ENCODE measurements at places on chromosomes 7 and 10.

GRCh38 chr10:88389456-88389855 lies 193.7 kb downstream of the RNLS start:
- DNase-seq, result no peak

GRCh38 chr10:46293228-46293627 lies 6.4 kb downstream of the ANTXRL start:
- no peak for DNase-seq

DNA sequence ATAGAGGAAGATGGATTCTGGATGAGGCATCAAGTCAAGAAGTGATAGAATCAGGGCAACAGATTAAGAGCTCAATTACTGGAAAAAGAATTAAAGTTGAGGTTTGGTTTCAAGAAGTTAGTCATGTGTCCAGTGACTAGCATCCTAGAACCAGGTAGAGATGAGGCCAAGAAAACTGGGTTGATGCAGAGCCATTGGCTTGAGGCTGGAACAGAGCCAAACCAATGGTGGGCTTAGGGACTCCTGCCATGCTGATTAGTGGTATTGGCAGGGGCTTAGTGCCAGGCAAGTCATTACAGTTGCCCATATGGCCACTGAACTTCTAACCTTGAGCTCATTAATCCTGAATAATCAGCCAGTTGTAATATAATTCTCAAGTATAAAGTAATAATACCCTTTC lies 18.5 kb downstream of the ZNF277 start:
- DNase-seq, result no peak

DNA sequence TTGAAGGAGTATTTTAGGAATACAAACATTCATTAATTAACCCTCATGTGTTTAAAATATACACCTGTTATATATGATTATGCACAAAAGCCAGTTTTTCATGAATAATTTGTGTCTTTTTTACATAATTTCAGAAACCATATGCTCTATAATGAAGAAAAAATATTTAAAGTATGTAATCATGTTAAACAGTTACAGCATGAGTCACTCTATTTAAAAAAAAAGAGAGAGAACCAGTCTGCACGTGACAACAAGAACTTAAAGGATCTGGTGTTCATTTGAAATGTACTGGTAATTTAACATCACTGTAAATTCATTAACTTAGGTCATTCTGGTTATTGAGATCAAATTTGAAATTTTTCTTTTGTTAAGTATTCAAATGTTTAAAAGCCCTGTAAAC lies 228.5 kb downstream of the CACNB2 start:
- DNase-seq, result no peak

GRCh38 chr7:130144312-130145171 lies 60.7 kb downstream of the TMEM209 start:
- no peak for DNase-seq

GRCh38 chr7:148230296-148230695 lies 360.3 kb upstream of the C7orf33 start:
- no peak for DNase-seq

DNA sequence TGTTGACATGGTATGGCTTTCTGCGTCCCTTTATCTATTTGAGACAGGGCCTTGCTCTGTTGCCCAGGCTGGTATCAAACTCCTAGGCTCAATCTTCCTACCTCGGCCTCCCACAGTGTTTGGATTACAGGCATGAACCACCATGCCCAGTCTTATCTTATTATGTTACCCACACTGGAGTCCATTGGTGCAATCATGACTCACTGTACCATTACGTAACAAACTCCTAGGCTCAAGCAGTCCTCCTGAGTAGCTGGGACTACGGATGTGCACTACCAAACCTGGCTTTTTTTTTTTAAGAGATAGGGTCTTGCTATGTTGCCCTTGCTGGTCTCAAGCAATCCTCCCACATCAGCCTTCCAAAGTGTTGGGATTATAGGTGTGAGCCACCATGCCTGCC lies 66.7 kb downstream of the CCDC3 start:
- DNase-seq, result no peak

- no peak for DNase-seq
These were observed 33.0 kb upstream of the RNF32 start for GRCh38 chr7:156607332-156608172.

GRCh38 chr10:29804025-29804852 lies 169.5 kb upstream of the SVIL start:
- no peak for DNase-seq

- no peak for DNase-seq
These were observed 105.2 kb downstream of the GSAP start for GRCh38 chr7:77310982-77311381.

GRCh38 chr10:65754112-65754511 lies 1171.7 kb upstream of the LRRTM3 start:
- DNase-seq, result no peak

GRCh38 chr7:121280656-121281055 lies 48.1 kb upstream of the WNT16 start:
- DNase-seq, result no peak

- DNase-seq, result no peak
These were observed 193.3 kb upstream of the ZNF804B start for GRCh38 chr7:88566162-88566729.

DNA sequence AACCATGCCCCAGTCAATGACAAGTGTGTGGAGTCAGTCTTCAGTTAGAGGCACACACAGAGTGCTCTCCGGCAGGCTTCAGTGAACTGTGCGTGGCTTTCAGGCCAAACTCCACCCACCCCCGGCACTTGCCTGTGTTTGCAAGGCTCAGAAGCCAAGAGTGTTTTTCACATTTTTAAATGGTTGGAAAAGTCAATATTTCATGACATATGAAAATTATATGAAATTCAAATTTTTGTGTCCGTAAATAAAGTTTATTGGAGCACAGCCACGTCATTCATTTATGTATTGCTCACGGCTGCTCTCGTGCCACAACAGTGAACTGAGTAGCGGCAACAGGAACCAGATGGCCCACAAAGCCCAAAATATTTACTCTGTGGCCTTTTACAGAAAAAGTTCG lies 104.7 kb downstream of the SFMBT2 start:
- no peak for DNase-seq

DNA sequence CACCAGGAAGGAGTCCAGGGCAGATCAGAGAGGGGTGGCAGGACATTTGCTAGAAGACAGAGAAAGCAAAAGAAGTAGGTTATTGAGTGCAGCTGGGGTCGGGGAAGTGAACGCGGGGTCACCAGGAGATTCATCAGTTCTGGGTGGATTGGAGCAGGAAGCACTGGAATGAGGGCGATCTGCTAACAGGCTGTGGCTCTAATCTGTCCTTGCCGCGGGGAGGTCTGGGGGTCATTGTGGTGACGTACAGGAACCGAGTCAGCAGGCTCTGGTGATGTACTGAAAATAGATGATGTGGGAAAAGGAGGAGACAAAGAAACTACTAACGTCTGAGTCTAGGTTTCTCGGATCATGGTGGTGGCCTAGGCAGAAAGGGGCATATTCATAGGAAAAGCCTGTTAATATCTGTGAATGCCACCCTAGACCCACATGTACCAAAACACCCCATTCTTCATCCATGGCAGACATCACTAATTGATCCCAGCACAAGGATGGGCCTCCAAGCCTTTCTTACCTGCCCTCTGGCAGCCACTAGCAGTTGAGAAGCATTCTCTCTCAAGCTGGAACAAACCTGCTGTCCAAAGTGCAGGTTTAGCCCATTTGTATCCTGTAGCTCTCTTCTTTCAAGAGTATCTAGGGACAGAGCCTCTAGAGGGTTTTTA lies 134.5 kb downstream of the C10orf105 start:
- DNase-seq, result no peak

- DNase-seq, result no peak
These were observed 9.8 kb upstream of the FZD9 start for GRCh38 chr7:73423519-73424488.

GRCh38 chr7:112798274-112799159 lies 8.3 kb upstream of the TMEM168 start:
- DNase-seq, result no peak

GRCh38 chr7:79084423-79084822 lies 369.0 kb downstream of the MAGI2 start:
- no peak for DNase-seq

GRCh38 chr7:94605031-94605430 lies 50.9 kb downstream of the SGCE start:
- no peak for DNase-seq

GRCh38 chr7:41630741-41631140 lies 72.1 kb downstream of the INHBA start:
- no peak for DNase-seq

DNA sequence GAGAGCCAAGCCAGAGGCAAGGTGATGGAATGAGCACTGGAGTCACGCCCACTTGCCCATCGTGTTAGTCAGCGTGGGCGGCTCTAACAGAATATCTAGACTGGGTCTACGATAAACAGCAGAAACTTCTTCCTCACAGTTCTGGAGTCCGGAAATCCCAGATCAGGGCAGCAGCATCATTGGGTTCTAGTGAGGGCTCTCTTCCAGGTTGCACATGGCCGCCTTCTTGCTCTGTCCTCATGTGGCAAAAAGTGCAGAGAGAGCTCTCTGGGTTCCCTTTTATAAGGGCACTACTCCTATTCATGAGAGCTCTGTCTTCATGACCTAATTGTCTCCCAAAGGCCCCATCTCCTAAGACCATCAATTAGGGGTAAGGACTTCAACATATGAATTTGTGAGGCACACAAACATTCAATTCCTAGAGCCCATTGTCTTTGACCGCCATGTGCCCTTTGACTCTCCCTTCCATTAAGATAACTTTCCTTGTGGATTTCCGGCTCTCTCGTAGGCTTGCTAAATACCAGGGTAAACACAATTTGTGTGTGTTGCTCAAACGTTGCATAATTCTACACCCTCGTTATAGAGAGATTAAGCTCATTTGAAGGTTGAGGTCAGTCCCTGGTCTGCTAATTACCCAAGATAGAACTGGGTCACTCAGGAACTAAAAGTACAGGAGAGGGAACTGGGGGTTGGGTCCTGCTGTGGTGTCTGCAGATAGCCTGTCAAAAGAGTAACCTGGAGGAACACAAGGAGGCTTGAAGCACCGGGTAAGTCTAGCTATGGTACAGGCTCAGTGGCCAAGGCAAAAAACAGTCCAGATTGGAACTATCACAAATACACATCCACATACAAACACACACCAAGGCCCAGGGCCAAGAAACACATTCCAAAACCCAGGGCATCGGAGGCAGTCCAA lies 28.7 kb upstream of the USP6NL start:
- DNase-seq, result no peak

- DNase-seq, result no peak
These were observed 34.4 kb upstream of the SLC29A4 start for GRCh38 chr7:5248201-5248885.

GRCh38 chr7:22601003-22601402 lies 101.0 kb upstream of the STEAP1B start:
- no peak for DNase-seq

GRCh38 chr7:48289656-48290055 lies 118.4 kb downstream of the ABCA13 start:
- no peak for DNase-seq

DNA sequence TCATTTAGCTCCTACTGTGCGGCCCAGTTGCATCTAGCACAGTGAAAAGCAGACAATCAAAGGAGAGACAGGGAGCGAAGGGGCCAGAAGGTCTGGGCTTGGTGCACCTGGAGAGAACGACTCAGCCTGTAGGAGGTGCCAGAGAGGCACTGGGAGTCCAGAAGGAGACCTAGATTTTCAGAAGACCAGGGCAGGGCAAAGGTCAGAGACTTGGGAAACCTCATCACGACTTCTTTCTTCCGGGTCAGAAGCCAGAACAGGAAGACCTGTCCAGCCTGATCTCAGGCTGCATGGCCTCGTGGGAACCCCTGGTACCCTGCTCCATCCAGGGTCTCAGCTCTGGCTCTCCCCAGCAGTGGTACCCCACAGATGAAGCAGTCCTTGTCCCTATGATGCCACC lies 5.2 kb downstream of the AGAP3 start:
- DNase-seq, result no peak

GRCh38 chr7:157715938-157716280 lies 379.1 kb downstream of the DNAJB6 start:
- DNase-seq, result no peak

GRCh38 chr7:3265388-3265787 lies 35.7 kb upstream of the SDK1 start:
- no peak for DNase-seq

- DNase-seq, result no peak
These were observed 214.6 kb upstream of the ZNF32 start for GRCh38 chr10:43863270-43863669.

DNA sequence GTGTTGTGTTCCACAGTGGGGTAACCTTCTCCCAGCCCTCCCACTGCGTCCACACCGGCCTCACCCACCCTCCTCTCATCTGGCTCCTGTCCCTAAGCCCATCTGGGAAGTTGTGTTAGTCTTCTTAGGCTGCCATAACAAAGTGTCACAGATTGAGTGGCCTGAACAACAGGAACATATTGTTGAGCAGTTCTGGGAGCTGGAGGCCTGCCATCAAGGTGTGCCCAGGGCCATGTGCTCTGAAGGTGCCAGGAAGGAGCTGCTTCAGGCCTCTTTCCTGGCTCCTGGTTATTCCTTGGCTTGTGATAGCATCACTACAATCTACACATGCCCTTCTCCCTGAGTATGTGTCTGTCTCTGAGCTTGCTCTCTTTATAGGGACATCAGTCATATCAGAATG lies 327.6 kb upstream of the COBL start:
- DNase-seq, result no peak

- DNase-seq, result no peak
These were observed 48.3 kb upstream of the STEAP1B start for GRCh38 chr7:22548313-22548712.

DNA sequence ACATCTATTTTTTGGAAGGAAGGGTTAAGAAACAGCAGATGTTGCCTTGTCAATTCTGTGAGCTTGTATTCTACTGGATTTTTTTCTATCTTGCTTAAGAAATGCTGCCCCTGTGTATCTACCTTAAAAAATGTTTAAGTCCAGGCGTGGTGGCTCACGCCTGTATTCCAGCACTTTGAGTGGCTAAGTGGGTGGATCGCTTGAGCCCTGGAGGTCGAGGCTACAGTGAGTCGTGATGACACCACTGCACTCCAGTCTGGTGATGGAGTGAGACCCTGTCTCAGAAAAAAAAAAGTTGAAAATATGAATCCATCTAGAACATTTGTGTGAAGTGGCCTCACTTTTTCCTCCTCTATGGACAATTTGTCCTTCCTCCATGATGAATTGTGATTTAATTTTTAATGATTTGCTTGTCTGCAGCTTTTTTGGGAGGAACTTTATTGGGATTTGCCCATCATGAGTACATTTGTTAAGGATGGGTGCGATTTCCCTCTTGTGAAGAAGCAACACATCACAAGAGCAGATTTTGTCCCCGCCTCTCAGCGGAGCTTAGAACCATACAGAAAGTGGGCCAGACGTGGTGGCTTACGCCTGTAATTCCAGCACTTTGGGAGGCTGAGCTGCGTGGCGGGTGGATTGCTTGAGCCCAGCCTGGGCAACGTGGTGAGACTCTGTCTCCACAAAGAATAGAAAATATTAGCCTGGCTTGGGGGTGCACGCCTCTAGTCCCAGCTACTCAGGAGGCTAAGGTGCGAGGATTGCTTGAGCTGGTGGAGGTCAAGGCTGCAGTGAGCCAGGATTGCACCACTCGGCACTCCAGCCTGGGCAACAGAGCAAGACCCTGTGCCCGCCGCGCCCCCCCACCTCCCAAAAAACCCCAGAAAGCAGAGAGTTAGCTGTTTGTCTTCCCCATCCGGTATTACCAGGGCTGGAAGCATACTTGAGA lies 57.7 kb downstream of the DNAJB6 start:
- no peak for DNase-seq

GRCh38 chr7:140360697-140361229 lies 37.6 kb downstream of the SLC37A3 start:
- no peak for DNase-seq

All from stimulated activated CD8-positive, alpha-beta memory T cell treated with anti-CD3 and anti-CD28 coated beads, Interleukin-7, amount 100 ng/mL, for 1 hour (primary cell).